ENCODE measurements at places on chromosomes 13 and 19. TPM values are rescaled to one million over a fixed set of nuclear protein-coding genes. Genes with fewer than 3 reads are reported as not detected.

The C19orf85 gene
- not detected for total RNA-seq

The ZNF682 gene
- total RNA-seq: 1.1 TPM

The ONECUT3 gene
- total RNA-seq: not detected

The SIGLEC8 gene
- total RNA-seq: not detected

The FFAR3 gene
- not detected for total RNA-seq

The KLK15 gene
- not detected for total RNA-seq

The SWSAP1 gene
- 0.57 TPM for total RNA-seq

The RDH8 gene
- not detected for total RNA-seq

The CEACAM16 gene
- total RNA-seq: not detected

The DCLK1 gene
- total RNA-seq: 116 TPM
